Small intestine (tissue), 16 donors: ENCODE measurements at places on chromosomes 6 and 20. TPM values are rescaled to one million over a fixed set of nuclear protein-coding genes. Genes with fewer than 3 reads are reported as not detected.
A peak's percentile ranks its signal among the peaks of the same experiment; 100 is the strongest.

DNA sequence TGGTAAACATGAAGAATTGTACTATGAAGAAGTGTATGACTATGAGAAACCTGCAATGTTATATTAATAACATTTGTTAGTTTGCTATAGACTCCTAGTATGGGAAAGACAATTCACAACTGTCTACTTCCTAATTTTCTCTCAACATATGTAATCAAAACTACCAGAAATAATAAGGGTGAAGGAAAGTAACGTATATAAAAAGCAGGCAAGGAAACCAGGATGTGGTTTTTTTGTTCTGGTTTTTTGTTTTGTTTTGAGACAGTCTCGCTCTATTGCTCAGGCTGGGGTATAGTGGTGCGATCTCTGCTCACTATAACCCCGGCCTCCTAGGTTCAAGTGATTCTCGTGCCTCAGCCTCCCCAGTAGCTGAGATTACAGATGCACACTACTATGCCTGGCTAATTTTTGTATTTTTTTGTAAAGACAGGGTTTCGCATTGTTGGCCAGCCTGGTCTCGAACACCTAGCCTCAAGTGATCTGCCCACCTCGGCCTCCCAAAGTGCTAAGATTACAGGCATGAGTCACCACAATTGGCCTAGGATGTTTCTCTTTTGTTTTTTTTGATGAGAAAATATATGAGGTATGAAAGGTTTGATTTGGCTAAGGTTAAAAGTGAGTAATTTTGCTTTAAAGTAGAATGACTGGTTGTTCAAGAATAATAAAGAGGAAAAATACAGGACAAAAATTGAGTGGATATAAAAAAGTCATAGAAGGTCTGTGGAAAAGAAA is 83.1 kb downstream of the PTCHD4 start:
- no peak for DNase-seq

- no peak for DNase-seq
These were observed 160.8 kb upstream of the RSPO3 start for GRCh38 chr6:126957721-126958120.

DNA sequence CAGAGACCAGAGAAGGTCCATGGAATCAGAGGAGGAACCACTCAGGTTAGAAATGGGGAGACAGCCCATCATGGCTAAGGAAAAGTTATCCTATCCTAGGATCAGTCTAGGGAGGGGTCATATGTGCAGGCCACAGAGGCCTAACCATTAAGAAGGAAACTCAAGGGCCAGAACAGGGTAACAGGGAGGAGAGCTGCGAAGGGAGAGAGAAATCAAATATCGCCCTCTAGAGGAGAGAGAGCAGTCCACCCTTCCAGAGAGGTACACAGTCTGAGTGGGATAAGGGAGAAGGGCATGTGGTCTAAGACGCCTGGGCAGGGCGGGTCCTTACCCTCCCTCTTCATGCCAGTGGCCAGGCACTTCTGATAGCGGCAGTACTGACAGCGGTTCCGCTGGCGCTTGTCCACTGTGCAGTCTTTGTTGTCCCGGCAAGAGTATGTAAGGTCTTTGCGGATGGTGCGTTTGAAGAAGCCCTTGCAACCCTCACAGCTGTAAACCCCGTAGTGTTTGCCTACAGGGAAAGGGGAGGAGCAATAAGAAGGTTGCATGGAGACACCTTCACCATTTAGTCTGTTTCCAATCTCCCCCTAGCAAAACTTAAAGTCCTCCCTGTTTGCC is 2.9 kb downstream of the RXRB start:
- DNase-seq: peak; percentile 78

DNA sequence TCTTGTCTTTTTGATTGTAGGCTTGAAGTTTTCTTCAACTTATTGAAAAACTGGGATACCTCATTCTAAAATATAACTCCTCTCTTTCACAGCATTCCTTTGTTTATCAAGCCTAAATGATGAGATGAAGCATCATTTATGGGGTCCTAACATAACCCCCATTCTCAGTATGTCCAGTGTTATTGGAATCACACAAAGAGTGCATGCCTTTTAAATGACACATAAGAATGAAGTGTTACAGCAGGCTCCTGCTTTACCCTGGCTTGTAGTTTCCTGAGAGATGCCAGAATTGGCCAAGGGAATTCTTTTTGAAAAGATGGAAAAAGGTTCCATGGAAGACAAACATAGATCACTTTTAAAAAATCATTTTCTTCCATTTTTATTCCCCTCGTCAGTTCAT is 502.4 kb downstream of the BCKDHB start:
- no peak for DNase-seq

The MCM3 gene
- 11.1 TPM for polyA plus RNA-seq
